Fibroblast of skin of left quadriceps (primary cell): ENCODE measurements at places on chromosomes 6 and 20.

- DNase-seq: no peak
Measured at GRCh38 chr20:926670-927069, 10.5 kb upstream of the ANGPT4 start.

DNA sequence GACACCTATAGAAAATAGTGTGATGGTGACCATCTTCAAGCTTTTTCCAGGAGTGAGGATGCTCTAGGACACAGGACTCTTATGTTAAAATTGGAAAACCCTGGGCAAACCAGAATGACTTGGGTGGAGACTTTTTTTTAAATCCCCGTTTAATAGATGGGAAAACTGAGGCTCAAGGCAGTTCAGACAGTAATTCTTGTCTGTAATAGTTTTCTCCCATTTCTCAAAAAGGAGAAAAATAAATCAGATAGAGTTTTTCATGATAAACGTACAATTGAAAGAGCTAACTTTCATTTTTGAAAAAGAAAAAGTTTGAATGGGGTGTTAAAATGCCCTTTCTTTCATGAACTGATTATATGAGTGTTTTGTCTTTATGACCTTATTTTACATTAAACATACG is 6.8 kb downstream of the BCAS1 start:
- no peak for DNase-seq

DNA sequence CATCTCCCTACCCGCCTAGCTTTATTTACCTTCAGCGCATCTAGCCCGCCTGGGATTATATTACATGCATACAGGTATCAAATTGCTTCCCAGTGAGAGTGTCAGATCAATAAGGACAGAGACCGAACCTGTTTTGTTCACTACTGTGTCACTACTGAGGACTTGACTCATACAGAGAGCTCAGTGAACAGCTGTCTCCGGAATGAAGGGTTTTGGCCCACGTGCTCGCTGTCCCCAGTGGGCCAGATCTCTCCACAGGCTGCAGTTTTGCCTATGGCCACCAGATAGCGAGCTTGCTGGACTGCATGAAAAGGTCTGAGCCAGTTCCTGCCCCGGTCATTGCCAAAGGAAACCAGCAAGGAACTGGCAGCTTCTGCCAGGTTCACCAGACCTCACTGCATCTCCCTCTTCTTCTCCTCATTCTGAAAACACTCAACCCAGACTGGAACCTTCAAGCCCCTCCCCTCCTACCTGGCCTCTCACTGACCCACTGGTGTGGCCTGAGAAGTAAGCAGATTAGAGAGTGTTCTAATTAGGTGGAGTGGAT is 150.8 kb downstream of the ZMYND8 start:
- peak; percentile 40 for DNase-seq

DNA sequence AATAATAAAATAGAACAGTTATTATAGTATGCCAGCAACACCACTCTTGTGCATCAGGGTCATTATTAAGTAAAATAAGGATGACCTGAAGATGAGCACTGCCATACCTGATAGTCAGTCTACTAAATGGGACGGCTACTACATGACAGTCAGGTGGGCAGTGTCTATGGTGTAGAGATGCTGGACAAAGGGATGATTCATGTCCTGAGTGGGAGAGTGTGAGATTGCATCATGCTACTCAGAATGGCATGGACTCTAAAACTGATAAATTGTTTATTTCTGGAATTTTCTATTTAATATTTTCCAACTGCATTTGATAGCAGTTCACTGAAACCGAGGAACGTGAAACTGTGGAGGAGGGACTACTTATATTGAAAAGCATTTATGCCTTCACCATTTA is 38.8 kb downstream of the SNX9 start:
- no peak for DNase-seq

DNA sequence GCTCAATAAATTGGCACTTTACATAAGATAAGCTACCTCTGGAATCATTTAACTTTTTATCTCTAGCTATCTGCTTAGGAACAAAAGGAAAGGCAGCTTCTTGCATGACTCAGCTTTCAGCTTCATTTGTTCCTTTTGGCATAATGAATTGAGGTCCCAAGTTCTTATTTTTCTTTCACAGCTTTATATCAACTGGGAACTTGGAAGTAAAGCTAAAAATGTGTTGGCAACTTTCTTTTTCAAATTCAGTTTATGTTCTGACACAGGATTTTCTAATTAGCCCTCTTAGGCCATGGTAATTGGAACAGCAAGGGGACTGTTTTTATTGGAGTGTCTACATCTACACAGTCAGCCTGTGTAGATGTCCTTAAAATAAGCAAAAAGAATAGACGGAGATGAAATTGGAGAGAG is 55.2 kb upstream of the MRAP2 start:
- no peak for DNase-seq

DNA sequence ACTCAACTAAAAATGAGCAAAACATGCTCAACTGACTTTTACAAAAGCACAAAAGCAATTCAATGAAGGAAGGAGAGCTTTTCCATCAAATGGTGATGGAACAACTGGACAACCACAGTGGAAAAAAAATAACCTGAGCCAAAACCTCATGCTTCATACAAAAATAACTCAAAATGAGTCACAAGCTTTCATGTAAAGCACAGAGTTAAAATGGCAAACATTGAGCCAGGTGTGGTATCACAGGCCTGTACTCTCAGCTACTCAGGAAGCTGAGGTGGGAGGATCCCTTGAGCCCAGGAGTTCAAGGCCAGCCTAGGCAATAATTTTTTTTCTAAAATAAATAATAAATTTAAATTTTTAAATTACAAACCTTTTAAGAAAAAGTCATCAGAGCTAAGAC is 18.4 kb upstream of the HLA-G start:
- DNase-seq: no peak

DNA sequence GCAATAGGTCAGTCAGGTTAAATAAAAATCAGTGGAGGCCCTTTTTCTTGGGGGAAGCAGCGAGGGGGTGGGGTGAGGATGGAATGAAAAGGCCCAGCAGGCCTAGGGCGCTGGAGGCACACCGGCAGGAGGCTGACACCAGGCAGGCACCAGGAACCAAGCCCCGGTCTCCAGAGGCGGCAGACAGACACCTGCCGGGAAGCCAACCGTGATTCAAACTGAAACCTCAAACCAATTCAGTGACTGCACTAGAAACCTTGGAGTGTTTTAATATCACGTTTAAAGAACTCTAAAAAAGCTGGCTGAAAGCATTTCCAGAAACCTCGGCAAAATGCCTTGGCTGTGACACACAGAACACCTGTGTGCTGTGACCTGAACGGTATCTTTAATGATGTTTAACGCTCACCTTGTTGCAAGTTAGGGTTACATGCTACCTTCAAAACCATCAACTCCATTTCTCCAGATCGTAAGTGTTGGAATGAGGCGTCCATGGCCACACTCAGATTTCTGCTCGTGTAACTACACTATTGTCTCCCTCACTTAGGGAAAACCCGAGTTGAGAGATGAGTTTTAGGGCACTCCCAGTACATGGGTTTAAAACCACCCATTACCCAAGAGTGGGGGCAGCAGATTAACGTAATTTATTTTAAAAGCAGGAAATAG is 27.2 kb downstream of the DIDO1 start:
- DNase-seq: no peak

- DNase-seq: peak; percentile 55
Measured at GRCh38 chr20:1900321-1900801, 5.2 kb downstream of the SIRPA start.

GRCh38 chr20:5600982-5601381 is 149.2 kb upstream of the SHLD1 start:
- no peak for DNase-seq

GRCh38 chr6:24554474-24554873 is 59.7 kb downstream of the ALDH5A1 start:
- DNase-seq: no peak

- DNase-seq: no peak
Measured at GRCh38 chr6:154352898-154353585, 3.6 kb downstream of the IPCEF1 start.

DNA sequence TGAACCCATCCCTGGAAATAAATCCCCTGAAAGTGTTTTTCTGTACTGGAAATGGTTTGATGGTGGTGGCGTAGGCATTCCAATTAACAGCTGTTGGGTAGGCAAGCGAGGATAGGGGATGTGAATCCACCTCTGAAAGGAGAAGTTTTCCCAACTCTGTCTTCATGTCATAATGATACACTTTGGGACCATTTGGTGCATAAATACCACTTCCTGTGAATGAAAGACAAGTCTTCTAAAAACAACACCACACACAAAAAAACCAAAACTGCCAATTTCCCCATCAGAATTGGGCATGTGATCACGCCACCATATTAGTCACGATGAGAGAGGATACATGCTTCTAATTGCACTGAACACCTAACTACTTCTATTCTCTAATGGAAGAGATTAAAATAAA is 6.4 kb downstream of the VNN2 start:
- DNase-seq: no peak

DNA sequence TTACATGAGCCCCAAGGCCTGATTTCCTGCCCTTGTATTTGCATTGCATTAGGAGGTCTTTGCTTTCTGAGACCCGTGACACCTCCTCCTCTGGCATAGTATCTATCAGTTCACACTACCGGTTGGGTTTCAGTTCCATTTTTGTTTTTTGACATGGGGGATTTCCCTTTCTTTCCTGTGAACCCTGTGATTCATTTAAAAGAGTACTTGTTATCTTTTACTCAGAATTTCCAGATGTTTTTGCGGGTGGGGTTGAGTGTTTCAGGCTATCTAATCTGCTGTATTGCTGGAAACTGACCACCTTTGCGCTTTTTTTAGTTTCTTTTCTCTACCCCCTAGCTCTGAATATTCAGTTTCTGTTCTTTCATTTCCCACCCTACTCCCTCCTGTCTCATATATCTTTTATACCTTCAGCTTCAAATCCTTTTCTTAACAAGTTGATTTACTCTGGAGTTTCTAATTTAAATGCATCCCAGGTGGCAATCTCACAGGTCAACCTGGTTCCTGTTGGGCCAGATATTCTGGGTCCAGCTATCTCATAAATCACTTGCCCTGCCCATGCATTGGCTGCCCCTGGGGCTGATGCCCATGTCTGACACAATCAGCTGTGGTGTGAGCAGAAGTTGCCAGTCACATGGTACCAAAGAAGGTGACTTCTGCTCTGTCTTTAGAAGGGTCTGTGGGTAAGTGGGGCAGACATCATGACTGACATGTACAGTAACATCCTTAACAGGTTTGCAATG is 14.3 kb upstream of the NCOA3 start:
- DNase-seq: no peak

DNA sequence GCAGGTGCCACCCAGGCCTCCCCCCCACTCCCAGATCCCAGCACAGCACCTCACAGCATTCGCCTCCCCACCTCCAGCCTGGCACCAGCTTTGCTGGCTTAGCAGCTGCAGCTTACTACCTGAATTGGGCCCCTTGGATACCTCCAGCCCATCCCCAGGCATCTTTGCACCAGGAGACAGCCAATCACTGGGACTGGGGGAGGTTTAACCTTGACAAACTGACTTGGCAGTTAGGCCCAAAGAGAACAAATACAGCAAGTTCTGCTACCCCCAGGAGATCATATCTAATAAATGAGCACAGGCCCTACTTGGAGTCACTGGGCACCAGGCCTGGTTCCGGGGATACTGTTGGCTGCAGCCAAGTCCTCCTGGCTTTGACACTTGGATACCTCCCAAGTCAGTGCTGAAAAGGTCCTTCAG is 8.8 kb downstream of the PDRG1 start:
- no peak for DNase-seq

GRCh38 chr6:152135755-152136448 is 328.4 kb downstream of the ESR1 start:
- no peak for DNase-seq

GRCh38 chr6:53168516-53169267 is 20.1 kb upstream of the GCM1 start:
- DNase-seq: peak; percentile 37

- no peak for DNase-seq
Measured at GRCh38 chr20:13755809-13756208, 28.9 kb downstream of the ESF1 start.

DNA sequence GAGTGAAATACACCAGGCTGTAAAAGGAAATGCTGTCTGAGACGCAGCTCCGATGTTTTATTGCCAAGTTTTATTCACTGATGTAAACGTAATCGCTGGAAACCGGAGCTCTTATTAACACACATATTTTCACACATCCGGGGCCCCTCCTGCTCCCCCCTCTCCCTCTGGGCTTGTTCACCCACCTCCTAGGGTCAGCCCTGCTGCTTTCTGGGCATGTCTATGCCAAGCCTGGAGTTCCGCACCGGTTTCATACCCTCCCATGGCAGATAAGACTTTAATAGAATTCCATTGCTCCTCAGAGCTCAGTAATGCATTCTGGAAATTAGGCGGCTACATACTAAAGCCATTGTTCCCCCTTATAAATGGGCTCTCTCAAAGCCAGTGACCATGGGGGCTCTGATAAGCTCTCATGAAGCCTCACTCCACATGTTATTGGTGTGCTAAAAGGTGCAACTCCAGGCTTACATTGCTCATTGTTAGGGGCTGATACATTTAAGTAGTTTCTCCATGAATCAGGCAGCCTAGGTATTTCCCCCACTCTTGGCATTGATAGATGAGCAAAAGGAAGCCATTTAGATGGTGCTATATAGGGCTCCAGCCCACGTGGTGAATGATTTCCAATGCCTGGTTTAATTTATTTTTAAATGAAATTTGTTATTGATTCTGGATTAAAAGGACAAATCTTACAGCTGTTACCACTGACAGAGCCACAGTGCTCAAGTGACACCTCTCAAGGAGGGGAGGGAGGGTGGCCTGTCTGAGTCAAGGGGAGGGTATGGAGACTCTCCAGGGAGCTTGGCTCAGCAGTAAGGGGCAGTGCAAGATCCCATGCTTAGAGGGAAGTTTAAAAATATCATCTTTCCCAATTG is 4.5 kb upstream of the VSTM2L start:
- DNase-seq: no peak

GRCh38 chr6:38567436-38567835 is 72.3 kb downstream of the BTBD9 start:
- DNase-seq: peak; percentile 89

GRCh38 chr20:34541264-34541901 is 17.1 kb upstream of the MAP1LC3A start:
- no peak for DNase-seq

DNA sequence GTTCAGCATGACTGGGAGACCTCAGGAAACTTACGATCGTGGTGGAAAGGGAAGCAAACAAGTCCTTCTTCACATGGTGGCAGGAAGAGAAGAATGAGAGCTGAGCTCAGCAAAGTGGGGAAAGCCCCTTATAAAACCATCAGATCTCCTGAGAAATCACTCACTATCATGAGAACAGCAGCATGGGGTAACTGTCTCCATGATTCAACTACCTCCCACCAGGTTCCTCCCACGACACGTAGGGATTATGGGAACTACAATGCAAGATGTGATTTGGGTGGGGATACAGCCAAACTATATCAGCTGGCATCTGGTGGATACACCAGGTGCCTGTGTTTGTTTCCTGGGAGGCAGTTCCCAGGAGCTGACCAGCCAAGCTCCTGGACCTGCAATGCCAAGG is 4.9 kb downstream of the DDO start:
- DNase-seq: no peak

- DNase-seq: no peak
Measured at GRCh38 chr6:63643862-63644261, 8.3 kb downstream of the PHF3 start.
